ENCODE measurements at places on chromosomes 16 and 17.
A peak's percentile ranks its signal among the peaks of the same experiment; 100 is the strongest.

- no peak for DNase-seq
Observed at GRCh38 chr16:73092236-73092781, 44.4 kb upstream of the ZFHX3 start.

DNA sequence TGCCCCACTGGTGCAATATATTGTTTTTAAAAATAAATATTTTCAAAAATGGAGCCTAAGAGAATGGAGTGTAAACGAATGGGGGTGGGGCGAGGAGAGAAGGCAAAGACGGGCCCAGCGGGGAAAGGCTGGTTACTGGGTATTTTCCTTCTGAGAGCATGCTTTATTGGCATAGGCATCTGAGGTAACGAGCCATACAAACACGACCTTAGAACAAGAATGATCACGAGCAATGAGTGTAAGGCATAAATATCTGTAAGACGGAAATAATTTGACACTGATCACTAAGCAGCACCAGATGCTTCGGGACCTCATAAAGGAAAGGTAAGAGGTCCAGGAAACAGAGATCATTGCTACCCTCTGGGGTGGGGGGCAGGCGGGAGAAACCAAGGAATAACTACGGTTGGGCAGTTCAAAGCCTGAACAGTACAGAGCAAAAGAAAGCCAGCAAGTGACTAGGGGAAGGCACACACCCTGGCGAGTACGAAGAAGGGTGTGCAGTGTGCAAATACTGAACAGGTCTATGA, 959 bp downstream of the SSH2 start:
- DNase-seq, result peak; percentile 47

DNA sequence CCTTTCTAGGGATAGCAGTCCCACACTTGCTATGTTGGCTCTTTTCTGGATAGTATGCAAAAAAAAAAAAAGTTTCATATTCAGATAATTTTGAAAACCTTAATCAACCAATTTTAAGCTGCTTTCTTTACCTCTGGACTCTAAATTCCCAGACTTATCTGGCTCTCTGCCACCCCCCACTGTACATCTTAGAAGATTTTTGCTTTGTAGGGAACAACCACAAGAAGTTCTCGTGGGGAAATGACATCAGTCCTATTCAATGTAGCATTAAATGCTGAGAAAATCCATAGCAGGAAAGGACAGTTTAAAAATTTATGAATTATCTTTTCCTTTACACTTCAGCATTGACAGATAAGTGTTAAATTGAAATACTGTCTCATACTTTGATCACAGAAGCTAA, 562.7 kb upstream of the HSBP1 start:
- no peak for DNase-seq

DNA sequence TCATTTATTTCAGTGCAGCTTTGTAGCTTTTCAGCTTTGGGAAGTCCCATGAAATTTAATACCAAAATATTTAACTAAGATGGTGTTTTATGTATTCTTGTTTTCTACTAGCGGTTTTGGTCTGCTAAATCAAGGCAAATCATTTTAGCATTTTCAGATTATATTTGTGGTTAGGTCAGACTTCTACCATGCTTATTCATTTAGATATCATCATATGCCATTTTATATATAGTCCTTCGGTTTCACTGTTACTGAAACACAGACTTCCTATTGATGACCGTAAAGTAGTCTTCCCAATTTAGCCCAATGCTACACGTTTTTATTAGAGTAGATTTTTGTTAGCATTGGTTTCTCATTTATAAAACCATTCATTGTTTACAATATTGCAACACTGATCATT, 5.5 kb downstream of the DYNLRB2 start:
- DNase-seq, result no peak

GRCh38 chr16:30813821-30814189, 26.8 kb upstream of the ZNF629 start:
- DNase-seq, result peak; percentile 8

GRCh38 chr17:36024106-36024869, 6.5 kb upstream of the CCL23 start:
- DNase-seq, result no peak

GRCh38 chr16:50153596-50154419, 702 bp downstream of the TENT4B start:
- no peak for DNase-seq

Data from renal pelvis (tissue), 12 donors.